ENCODE measurements at places on chromosomes 5 and 9.

DNA sequence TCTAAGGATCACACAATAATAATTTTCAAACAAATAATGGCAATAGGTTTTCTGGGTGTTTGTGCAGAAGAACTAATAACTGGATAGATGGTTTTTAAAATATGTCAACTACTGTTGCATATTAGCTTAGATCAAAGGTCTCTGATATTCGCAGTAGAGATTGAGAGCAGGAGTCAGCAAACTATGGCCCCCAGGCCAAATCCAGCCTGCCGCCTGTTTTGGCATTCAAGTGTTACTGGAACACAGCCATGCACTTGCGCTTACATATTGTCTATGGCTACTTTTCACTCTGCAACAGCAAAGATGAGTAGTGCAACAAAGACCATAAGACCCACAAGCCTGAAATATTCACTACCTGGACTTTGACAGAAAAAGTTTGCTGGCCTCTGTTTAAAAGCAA, 260.8 kb downstream of the GRIA1 start:
- no peak for DNase-seq

GRCh38 chr5:142059304-142059940, 46.6 kb upstream of the GNPDA1 start:
- no peak for DNase-seq

- no peak for DNase-seq
Observed at GRCh38 chr5:148961261-148962199, 101.3 kb downstream of the SH3TC2 start.

GRCh38 chr9:107292821-107293542, 9.9 kb downstream of the RAD23B start:
- DNase-seq = no peak

GRCh38 chr9:81183761-81184160, 505.6 kb downstream of the TLE1 start:
- no peak for DNase-seq

- DNase-seq = no peak
Observed at GRCh38 chr9:104988539-104988938, 60.6 kb upstream of the ABCA1 start.

DNA sequence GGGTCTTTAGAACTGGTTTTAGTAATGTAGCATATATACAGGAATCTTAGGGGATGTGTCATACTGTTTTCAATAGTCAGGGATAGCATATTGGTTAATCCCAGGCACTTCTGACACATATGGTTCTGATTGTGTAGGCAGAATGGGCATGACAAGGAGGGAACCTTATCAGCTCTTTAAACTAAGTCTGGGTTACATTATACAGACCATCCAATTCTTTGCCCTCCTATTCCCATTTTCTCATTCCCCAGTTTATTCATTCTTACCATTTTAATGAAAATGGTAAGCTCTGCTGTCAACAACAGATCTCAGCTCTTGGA, 85.1 kb downstream of the NDUFAF2 start:
- DNase-seq = no peak

DNA sequence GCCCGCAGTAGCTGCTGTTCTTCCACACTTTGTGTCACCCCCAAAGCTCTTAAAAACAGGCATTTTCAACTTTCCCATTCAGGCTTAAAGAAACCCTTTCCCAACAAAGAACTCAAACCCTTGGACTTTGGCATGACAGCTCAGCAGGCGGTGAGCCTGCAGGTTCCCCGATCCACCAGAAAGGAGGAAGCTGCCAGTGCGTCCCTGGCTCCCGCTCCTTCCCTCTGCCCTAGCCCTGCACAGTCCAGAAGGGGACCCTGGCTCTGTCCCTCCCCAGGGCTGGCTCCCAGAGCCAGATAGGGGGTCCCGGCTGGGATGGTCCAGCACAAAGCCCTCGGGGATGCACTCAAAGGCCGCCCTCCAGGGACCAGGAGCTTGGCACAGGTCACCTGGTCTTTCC, 9.6 kb downstream of the SLC9A3 start:
- DNase-seq = no peak

DNA sequence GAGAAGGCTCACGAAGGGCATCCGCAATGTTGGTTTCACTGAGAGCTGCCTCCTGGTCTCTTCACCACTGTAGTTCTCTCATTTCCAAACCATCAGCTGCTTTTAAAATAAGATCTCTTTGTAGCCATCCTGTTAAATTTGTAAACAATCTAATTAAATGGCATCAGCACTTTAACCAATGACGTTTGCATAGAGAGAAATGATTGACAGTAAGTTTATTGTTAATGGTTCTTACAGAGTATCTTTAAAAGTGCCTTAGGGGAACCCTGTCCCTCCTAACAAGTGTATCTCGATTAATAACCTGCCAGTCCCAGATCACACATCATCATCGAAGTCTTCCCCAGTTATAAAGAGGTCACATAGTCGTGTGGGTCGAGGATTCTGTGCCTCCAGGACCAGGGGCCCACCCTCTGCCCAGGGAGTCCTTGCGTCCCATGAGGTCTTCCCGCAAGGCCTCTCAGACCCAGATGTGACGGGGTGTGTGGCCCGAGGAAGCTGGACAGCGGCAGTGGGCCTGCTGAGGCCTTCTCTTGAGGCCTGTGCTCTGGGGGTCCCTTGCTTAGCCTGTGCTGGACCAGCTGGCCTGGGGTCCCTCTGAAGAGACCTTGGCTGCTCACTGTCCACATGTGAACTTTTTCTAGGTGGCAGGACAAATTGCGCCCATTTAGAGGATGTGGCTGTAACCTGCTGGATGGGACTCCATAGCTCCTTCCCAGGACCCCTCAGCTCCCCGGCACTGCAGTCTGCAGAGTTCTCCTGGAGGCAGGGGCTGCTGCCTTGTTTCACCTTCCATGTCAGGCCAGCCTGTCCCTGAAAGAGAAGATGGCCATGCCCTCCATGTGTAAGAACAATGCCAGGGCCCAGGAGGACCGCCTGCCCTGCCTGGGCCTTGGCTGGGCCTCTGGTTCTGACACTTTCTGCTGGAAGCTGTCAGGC, 16.6 kb downstream of the SQSTM1 start:
- no peak for DNase-seq

DNA sequence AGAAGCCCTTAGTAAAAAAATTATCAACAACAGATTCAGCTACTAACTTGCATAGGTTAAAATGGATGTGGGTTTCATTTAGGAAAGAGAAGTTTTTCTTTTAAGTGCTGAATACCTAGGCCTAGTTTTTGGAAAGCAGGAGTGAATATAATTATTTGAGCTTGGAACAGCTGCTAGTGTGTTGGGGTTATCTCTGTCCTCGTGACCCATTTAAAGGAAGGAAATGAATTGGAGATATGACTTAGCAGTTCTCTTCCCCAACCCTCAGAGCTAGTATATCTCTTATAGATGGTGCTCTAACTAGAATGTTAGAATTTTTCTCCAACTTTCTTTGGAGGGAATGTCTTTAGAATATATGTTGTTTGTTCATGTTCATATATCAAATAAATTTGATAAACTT, 38.6 kb downstream of the ZNF366 start:
- DNase-seq = no peak

DNA sequence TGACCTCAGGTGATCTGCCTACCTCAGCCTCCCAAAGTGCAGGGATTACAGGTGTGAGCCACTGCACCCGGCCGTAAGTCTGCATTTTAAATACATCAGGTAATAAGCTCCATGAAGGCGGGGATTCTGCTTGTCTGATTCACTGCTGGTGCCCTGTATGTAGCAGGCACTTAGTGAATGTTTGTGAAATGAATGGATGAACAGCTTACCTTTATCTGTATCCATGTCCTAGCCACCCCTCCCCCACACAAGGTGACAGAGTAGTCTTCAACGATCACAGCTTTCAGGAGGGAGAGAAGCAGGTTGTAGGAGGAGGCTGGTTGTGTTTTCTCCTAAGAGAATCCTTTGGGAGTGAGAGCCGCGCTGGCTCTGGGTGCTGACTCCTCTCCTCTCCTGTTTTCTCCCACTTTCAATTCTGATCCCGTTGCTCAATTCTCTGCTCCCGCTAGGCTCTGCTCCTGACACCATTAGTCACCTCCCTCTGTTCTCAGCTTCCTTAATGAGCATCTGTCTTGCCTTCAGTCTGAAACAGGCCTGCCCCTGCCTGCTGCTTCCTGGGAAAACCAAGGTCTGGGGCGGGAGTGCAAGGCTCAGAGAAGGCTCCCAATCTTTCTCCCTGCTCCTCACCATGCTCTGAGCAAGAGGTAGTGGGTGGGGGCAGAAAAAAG, 88.8 kb upstream of the CTNNA1 start:
- DNase-seq = no peak

DNA sequence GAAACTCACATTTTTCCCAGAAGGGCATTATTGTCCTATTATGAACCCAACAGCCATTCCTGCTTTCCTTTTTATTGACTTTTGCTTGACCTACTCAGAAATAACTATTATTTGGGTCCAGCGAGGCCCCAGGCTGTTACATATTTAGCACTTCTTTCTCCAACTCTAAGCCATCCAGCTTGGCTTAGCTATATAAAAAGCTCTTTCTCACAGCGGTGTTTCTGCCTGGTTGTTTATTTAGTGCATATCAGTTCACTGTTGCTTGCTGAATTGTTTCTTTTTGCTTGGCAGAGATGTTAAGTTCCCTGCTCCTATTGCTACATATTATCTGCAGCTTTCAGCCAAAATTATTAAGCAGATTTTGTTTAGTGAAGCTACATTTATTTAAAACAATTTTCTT, 1156.8 kb upstream of the SEMA6A start:
- DNase-seq = no peak

DNA sequence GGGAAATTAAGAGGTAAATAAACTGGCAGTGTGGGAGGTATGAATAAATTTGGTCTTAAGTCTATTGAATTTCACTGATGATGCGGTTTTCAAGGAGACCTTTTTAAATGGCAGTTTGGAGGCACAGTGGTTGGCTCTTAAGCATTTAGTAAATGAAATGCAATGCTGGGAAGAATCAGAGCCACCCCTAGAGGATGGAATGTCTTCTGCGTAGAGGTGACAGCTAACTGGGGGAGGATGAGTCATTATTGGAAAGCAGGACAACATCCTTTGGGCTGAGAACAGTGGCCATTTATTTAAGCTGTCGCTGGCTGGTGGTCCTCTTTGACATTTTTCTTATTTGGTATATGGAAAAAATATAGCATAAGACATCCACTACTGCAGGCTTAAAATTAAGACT, 163.2 kb downstream of the SH3GL2 start:
- peak; percentile 15 for DNase-seq

GRCh38 chr5:132776938-132777208, 166 bp downstream of the SEPTIN8 start:
- no peak for DNase-seq

GRCh38 chr9:682633-683508, 158.6 kb upstream of the DMRT1 start:
- DNase-seq = no peak

GRCh38 chr9:132451276-132451675, 41.3 kb downstream of the CFAP77 start:
- no peak for DNase-seq

DNA sequence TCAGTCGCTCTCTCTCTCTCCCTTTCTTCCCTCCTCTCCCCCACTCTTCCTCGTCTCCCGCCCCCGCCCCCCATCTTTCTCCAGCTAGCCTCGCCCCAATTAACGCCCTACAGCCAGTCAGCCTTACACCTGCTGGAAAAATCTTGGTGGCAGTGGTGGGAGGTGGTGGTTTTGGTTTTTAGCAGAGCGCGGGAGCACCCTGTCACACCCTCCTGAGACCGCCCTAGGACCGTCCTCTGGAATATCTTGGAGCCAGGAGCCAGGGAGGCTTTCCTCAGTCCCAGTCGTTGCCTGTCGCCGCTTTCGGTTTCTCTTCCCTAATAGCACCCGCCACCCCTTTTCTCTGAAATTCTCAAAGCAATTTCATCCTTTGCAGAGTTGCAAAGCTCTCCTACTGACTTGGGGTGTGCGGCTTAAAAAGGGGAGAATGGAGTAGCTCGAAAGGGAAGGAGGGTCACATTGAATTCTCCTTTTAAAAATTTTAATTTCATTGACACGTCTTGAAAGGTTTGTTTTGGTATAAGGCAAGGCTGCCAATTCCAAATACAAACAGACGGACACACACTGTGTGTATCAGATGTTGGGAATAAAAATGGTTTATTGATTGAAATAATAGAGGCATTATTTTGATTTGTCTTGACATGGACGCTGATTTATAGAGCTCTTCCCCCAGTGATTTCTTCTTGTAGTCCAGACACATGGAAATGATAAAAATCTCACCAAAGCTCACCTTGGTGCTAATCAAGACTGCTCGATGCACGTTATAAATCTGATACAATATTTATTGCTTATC, 301.3 kb downstream of the PARP8 start:
- peak; percentile 35 for DNase-seq

GRCh38 chr9:8611153-8611552, 811.6 kb upstream of the DMAC1 start:
- no peak for DNase-seq

DNA sequence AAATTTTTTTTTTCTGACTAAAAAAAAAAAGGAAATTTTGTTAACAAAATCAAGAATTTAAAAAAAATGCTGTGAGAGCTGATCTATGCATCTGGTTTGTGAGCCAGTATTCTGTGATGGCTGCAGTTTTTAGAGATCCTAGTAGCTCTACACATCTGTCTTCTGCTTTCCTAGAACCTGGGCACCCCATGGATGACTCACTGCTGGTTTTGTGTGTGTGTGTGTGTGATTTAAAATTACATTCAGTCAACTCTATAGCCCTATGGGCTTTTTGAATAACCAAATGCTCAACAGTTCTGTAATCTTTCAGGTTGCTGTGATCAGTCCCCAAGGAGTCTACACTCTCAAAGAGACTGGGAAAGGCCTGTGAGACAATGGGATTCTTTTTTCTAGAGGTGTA, 2.5 kb upstream of the PSMD5 start:
- DNase-seq = no peak
